Iris pigment epithelial cell (primary cell): ENCODE measurements at places on chromosomes 4 and X.
A peak's percentile ranks its signal among the peaks of the same experiment; 100 is the strongest.

DNA sequence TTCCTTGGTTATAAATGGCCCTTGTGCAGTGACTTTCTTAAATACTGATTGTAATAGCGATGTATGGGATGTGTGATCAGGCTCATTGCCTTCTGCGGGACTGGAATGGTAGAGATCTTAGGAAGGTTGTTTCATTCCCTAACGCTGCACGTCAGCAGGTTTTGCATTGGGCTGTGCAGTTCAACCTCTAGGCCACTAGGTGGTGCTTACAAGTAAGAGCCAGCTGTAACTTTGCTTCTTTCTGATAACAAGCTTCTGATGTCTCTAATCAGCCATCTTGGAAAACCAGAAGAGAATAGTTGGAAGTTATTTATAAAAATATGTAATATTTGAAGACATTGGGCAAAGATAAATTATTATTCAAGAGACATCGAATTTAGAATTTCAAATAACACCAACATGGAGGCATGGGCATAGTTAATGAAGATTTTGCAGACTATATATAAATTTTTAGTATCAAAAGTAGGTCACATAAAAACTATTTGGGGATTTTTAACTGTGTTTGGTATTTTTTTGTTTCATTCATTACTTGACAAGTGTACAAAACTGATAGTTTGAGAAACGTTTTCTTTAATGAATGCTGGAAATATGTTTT is 339.7 kb upstream of the PCDH7 start:
- DNase-seq = peak; percentile 76

GRCh38 chr4:140799686-140800225 is 43.6 kb upstream of the TBC1D9 start:
- DNase-seq = no peak

DNA sequence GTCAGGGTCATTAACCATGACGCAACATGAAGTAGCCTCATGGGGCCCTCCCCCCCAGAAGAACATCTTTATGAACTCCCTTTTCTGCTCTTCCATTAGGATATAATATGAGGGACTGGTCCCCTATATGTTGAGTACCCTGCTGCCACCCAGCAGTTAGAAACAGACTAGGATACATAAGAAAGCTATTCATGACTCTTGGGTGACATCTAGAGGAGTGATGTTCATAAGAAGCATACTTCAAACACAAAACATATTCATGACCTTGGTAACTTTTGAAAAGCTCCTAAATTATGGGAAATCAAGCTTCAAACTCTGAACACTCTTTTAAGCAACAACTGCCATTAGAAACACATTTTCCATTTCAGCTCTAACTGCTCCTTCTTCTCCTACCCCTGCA is 155.2 kb upstream of the SPIN4 start:
- DNase-seq = peak; percentile 47

DNA sequence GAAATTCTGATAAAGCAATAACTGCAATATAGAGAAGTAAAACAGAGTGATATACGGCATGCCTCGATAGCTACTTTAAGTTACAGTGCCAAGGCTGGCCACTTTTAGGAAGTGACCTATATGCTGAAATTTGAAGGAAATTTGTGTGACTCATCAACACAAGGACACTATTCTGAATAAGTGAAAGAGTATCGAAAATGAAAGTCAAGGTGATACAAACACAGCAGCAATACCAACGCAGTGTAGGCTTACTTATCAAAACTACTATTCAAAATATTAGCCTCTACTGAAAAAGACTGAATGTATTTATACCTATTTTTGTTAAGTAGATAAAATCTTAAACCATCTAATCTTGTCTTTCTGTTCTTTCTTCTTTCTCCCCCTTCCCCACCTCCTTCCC is 459.9 kb upstream of the GNPDA2 start:
- DNase-seq = no peak

GRCh38 chr4:168059251-168059650 is 33.1 kb upstream of the ANXA10 start:
- peak; percentile 77 for DNase-seq
